ENCODE measurements at places on chromosomes 5 and 9.
A peak's percentile ranks its signal among the peaks of the same experiment; 100 is the strongest.

GRCh38 chr5:172410160-172410559 is 44.2 kb downstream of the SH3PXD2B start:
- no peak for DNase-seq

GRCh38 chr9:93655621-93656425 is 79.4 kb downstream of the PHF2 start:
- no peak for DNase-seq

- DNase-seq = no peak
Observed at GRCh38 chr5:133356396-133356983, 255.9 kb downstream of the FSTL4 start.

DNA sequence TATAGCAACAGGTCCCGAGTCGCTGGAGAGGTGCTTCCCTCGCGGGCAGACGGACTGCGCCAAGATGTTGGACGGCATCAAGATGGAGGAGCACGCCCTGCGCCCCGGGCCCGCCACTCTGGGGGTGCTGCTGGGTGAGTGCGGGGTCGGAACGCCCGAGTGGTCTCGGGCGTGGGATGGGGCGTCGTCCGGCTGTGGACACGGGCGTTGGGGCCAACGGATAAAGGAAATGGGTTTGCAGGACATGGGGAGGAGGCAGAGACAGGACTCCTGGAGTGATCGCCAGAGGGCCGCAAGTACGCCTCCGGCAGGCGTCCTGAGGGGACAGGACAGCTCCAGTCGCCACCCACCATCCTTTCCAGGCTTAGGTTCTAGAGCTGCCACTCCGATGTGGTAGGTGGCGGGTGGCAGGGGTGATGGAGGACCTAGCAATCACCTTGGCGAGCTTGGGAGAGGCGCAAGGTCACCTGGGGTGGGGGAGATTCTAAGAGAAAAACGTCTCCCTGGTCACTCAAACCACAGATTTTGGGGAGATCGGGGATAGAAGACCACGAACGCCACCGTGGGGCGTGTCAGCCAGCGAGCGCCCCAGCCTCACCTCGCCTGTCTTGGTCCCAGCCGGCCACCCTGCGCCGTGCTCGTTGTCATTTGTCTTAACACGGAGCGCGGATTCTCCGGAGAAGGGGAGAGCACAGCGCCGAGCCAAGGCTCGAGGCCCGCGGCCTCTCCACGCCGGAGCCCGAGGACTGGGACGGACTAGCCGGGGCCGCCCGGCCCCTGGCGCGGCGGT is 922 bp downstream of the LMX1B start:
- DNase-seq = no peak

GRCh38 chr5:113490317-113490716 is 2.1 kb upstream of the MCC start:
- no peak for DNase-seq

DNA sequence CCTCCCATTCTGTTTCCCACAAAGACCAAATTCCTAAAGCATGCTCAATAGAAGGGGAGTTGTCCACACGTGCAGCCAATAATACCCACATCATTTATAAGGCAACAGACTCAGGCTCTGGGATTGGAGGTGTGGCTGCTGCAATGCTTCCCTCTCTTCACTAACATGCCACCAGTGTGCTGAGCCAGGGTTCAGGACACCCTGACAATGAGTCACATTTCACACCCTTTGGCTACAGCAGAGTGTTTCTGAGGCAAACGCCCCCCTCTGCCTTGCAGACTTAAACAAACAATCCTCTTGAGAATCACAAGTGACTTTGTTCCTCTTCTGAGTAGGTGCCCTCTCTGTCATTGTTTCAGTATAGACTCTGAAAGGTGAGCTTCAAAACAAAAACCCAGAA is 189.3 kb upstream of the TLE4 start:
- no peak for DNase-seq

DNA sequence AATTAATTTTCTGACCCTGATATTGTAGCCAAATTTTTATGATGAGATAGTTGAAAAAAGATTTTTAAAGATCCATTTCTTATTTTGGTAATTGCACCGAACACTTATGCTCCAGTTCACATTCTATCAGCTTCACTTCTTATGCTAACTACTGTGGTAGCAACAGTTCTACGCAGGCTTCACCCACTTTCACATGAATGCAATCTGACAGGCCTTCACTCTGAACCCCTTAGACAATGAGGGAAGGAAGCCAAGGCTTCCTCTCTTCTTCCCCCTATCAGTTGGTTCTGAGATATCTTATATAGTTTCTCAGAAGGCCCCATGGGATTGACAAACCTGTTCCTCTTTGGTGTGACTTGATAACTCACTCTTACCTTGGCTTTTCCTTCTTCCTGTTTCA is 185.8 kb downstream of the CETN3 start:
- no peak for DNase-seq

DNA sequence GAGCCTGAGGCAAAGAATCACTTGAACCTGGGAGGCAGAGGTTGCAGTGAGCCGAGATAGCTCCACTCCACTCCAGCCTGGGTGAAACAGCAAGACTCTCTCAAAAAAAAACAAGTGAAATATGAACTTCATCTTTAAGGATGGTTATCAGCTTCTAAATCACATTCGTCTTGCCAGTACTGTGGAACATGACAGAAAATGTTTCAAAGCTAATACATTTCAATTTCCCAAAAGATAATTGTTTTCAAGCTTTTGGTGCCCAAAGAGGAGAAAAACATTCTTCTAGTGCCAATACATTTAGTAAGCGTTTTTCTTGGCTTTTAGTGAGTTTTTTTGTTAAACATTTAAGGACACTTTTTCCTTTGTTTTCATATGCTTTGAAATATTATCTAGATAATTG is 4.4 kb upstream of the IFT74 start:
- DNase-seq = no peak

DNA sequence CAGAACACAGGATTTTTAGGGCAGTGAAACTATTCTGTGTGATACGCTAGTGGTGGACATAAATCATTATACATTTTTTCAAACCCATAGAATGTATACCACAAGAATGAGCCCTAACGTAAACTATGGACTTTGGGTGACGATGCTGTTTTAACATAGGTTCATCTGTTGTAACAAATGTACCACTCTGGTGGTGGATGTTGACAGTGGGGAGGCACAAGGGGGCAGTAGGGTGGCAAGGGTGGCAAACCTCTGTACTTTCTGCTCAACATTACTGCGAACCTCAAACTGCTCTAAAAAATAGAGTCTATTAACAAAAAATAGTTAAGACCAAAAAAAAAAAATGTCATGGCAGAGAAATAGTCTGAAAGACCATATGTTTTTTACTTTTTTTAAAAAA is 9.1 kb upstream of the MVB12B start:
- peak; percentile 23 for DNase-seq

DNA sequence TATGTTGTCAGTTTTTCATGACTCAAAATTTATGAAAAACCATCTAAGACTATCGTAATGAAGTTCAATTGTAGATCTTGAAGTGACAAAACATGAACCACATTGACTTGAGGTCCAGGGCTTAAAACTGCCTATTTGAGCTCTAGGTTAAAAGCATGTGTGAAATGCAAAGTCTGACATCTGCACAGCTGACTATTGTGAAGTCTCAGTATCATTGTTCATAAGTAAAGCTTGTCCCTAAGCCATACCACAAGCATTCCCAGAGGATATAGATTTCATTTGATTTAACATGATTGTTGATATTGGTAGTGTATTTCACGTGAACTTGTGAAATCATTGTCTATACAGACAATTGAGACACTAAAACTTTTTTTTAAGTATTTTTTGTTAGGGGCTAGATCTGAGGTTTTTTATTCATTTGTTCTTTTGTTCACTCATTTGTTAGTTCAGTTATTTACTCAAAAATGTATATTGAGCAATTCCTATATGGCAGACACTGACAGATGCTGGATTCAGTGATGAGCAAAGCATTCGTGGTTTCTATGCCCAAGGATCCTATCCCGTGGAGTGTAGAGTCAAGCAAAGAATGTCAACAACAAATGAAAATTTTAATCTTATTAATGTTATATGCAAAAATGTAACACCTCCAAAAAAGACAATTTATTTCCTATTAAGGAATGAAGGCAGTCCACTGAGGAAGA is 485.2 kb downstream of the RAB3C start:
- no peak for DNase-seq

- peak; percentile 63 for DNase-seq
Observed at GRCh38 chr5:176596689-176597416, 13.1 kb downstream of the GPRIN1 start.

- DNase-seq = no peak
Observed at GRCh38 chr9:80596579-80596978, 1024.8 kb downstream of the TLE4 start.

- DNase-seq = peak; percentile 32
Observed at GRCh38 chr5:139422307-139422893, 16.9 kb downstream of the DNAJC18 start.

GRCh38 chr5:117131048-117131679 is 556.5 kb upstream of the SEMA6A start:
- DNase-seq = no peak

GRCh38 chr5:155594270-155594669 is 580.7 kb downstream of the KIF4B start:
- DNase-seq = no peak

DNA sequence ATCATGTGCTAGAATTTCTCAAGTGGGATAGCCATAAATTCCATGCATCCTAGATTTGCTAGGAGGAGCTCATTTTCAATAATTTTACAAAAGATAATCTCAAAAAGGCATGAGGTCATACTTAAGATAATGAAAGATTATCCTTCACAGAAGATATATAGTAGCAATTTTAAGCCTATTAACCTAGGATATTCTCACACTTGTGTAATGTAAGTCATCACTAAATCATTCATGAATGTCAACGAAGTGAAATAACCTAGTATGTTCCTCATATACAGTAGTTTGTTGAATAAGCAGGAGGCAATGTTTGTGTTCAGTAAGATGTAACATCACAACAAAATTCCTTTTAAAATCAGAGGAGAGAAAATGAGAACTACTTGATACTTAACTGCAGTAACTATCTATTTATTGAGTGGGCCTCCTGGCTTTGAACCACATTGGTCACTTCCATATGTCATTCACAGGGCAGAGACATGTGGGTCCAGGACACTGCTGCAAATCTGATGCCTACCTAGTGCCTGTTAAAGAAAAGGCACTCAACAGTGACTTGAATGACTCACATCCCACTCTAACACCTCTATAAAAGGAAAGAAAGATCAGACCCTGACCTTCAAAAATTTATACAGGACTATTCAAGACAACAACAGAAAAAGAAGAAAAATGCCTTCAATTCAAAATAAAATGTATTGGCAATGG is 8.2 kb downstream of the LIFR start:
- DNase-seq = no peak

GRCh38 chr9:79812099-79812498 is 240.3 kb downstream of the TLE4 start:
- no peak for DNase-seq

Measured in activated CD4-positive, alpha-beta T cell treated with anti-CD3 and anti-CD28 coated beads, Interleukin-2, amount 50 U/mL, for 4 hours (primary cell).